Substantia nigra (tissue), 51 donors: ENCODE measurements at places on chromosomes 12 and 14.

DNA sequence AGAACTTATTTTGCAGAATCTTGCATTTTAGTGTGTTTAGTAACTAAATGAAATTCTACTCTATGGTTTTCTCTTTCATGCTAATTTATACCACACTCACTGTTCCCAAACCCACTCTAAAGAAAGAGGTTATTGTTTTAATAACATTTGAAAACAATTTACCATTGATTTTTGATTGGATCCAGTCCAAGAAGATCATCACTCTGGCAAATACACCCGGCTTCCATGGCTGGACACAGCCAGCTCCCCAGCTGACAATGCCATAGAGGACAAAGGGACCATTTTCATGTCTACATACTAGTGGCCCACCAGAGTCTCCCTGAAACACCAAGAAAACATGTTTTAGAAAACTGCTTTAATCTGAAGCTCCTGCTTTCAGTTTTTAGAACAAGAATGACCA is 42.4 kb downstream of the OVCH1 start:
- peak; percentile 21 for DNase-seq

- DNase-seq = no peak
These were observed 284.4 kb upstream of the CRY1 start for GRCh38 chr12:107377596-107378385.

DNA sequence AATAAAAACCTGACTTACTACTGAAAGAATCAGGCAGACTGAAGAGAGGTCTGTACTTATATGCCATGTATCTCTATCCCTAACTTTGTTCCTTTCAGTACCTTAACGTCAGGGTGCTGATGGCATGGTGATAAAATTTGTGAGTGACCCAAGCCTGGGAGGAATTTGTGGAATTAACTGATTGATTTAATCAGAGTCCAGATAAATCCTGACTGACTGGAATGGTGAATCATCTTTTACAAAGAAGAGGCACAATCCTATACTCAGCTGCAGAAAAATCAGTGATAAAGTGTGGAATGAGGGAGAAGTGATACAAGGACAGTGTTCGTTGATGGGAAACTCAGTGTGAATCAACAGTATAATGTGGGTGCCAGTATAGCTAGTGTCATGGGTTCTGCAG is 3.7 kb downstream of the TDG start:
- DNase-seq = no peak

DNA sequence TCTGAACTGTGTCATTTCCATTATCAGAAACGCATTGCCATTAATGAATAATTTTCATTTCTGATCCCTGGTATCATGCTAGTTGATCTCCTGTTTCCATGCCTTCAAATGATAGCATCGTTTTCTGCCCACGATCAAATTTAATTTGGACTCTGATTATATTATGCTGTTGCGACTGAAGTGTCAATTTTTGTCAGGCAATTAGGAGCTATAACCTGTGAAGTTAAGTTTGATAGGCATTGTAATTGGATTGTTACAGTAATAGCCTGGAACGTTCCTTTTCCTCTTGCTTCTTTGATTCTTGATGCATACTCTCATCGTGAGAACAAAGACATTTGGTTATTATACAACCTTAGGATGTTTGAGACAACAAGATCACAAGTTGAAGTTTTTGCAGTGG is 356.3 kb downstream of the VRK1 start:
- DNase-seq = no peak

DNA sequence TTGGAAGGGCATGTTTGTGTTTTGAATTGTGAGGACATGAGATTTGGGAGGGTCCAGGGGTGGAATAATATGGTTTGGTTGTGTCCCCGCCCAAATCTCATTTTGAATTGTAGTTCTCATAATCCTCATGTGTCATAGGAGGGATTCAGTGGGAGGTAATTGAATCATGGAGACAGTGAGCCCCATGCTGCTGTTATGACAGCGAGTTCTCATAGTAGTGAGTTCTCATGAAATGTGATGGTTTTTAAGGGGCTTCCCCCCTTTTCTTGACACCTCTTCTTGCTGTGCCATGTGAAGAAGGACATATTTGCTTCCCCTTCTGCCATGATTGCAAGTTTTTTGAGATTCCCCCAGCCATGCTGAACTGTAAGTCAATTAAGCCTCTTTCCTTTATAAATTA is 260.0 kb downstream of the DUSP6 start:
- no peak for DNase-seq

DNA sequence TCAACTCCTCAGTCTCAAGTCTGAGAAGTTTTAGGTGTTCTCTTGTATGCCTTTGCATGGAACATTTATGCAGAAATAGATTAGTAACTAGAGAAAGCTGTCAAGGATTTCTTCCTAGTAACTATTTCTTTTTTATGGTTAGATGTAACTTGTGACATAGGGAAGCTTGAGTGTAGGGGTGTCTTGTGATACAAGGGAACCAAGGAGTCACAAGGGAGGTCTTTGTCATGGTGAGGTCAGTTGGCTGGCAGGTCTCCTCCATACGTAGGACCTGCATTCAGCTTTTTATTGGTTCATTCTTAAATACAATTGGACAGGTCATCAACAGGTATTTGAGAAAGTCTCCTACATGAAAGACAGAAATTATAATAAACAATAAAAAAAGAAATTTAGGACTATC is 394.0 kb upstream of the CCDC196 start:
- no peak for DNase-seq

DNA sequence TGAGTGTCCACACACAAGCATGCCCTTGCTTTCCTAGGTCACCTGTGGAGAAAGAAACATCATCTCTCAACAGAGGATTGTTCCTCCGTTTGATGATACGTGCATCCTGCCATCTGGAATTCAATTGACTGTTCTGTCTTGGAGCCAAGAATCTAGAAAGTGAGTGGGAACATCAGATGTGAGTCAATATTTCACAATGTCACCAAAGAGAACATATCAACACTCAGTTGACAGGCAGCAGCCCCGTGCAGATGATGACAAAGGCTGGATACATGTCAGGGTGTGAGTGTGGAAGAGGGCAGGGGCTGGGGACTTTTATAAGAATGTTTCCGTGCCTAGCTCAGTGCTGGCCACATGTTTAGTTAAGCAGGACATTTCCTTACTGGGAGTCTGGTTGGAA is 76.1 kb downstream of the TBC1D30 start:
- DNase-seq = no peak

GRCh38 chr12:22257100-22257499 is 77.4 kb downstream of the ST8SIA1 start:
- DNase-seq = no peak

- DNase-seq = no peak
These were observed 37.9 kb downstream of the TDG start for GRCh38 chr12:104003596-104003995.

DNA sequence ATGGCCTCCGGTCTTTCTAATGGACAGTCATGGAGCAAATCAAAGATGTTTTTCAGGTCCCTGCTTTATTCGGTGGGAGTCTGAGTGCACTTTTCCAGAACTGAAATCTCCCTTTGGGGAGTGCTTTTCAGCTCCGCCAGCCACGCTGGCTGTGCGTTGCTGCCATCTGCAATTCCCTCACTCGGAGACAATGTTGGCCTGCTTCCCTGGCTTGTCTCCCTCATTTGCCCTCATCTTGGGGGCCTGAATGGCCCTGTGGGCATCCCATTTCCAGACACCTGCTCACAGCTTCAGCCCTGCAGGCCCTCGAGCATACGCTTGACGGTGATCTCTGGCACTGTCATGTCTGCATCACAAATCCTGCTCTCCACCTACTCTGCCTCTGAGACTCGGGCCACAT is 103.8 kb downstream of the CCDC92 start:
- DNase-seq = no peak

DNA sequence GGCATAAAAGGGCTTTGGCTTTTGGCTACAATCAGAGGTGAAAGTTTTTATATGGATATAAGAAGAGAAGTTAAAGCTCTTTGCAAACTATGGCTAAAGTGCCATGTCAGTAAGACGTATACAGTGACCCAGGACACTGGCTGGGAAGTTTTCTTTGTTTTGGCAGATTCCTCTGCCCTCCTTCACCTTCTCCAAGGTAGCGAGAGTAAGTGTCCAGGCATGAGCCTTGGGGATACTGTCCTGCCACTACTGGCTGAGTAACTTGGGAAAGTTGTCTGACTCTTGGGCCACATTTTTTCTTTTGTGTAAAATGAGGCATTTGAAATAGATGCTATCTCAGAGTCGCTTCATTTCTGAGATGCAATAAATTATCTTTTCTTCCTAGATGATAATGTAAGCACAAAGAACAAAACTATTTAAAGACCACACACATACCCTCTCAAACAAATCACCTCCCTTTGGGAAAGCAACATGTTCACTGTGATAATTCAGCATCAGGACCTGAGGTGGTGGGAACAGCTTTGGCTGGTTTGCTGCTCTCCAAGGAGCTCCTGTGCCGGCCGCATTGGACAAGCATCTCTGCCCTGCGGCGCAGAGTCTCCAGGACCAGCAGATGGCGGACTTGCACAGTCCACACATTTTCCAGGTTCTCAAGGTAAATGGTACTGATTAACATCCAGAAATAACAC is 106.3 kb downstream of the PTCSC3 start:
- DNase-seq = peak; percentile 48

DNA sequence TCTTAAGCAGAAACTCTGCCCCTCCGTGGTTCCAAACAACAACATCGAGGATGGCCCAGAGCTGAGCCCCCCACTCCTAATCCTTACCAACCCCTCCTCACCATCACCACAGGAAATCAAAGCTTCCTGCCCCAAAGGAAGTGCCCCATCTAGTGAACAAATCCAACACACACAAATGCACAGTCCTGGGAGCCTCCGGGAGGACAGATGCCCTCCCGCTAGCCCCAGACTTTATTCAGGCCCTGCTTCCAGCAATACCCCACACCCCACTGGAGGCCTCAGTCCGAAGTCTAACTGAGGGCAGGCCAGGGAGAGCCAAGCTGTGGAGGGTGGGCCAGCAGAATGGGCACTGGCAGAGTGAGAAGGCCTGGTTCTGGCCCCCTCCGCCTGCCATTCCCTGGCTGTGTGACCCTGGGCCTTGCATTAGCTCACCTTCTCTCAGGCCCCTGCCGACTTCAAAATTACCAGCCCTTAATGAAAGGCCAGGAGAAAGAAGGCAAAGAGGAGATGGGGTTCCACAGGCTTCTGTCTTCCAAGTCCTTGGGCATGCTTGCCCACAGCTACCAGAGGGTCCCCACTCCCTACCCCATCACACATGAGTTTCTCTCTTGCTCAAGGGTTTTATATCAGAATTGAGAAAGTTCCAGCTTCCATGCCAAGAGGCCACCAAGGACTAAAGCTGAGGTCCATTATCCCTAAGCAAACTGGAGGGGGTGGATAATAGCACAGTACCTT is 2.3 kb downstream of the HDAC7 start:
- DNase-seq = no peak
